IMR-90 (cell line): ENCODE measurements at places on chromosomes 3 and 15.

- no peak for DNase-seq
These were observed 17.8 kb downstream of the GALNT15 start for GRCh38 chr3:16192176-16192811.

DNA sequence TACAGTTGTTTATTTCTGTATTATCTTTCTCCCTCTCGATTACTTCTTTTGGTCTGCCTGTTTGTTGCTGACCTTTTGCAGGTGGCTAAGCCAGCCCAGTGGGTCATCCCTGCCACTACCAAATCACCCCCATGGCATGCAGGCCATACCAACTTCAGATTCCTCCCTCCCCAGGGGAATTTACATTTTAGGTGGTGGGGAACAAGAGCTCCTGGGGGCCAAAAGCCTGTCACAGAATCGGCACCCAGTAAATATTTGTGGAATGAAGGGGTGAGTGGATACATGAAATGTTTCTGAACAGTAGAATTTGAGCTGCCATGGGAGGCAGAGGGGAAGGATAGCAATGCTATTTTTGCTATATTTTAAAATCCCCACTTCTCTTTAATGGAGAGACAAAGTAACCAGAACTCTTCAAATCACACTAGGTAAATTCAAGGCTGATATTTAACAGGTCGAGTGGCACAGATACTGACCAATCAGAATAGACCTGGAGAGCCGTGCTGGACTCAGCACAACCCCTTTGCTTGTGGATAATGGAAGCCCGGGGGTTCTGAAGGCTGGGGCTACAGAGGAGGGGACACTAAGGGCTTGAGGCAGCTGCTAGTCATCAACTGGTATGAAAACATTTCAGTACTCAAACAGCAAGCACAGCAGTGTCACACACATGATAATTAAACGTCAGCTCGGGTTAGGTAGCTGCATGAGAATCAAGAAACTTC, 54.3 kb upstream of the SMAD3 start:
- DNase-seq: peak; percentile 54

GRCh38 chr15:68348081-68348480, 70.5 kb downstream of the FEM1B start:
- DNase-seq: peak; percentile 27

DNA sequence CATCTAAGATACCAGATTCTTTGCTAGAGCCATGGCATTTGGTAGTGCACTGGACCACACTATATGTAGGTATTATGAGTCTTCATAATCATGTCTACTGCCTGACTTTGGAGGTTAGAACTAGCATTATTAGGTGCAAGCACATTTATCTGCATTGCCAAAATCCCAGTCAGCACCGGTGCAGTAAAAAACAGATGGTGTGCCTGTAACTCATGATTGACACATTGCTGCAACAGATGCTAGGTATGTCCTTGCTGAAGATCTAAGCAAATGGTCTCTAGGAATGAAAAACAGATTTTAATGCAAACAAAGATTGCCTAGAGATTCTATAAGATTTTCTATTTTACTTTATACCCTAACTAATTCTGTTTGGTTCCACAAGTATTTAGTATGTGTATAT, 47.7 kb downstream of the MYO5A start:
- no peak for DNase-seq

- DNase-seq: peak; percentile 28
These were observed 130.9 kb downstream of the ASB7 start for GRCh38 chr15:100733101-100733842.

DNA sequence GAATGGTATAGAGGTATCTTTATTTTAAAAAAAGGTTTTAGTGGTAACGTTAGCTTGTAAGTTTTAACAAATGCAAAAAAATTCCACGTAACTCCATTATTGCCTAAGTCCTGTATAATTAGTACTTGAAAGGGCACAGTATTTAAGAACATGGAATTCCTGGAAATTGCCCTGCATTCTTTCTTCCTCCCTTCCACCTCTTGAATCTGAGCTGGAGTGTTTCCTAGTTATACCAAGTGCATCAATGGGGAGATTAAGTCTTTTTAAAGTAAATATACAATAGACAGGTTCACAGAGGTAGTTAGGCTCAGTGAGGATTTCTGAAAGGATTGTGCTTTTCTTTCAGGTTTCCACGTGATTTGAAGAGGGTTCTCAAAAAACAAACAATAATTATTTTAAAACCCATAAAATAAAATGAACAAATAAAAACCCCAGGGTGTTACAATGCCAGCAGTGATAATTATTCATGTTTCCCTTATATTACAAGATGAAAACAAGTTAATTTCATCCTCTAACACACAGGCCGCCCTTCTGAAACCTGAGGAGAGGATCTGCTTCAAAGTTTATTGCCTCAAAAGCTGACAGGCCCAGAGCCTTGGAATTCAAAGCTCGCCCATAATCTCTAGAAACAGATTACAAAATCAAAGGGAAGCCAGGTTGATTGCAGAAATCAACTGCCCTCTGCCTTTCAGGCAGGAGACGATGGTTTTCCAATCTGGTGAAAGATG, 128.8 kb upstream of the LMOD3 start:
- DNase-seq: no peak

- no peak for DNase-seq
These were observed 60.5 kb downstream of the TLE3 start for GRCh38 chr15:70037292-70037640.

DNA sequence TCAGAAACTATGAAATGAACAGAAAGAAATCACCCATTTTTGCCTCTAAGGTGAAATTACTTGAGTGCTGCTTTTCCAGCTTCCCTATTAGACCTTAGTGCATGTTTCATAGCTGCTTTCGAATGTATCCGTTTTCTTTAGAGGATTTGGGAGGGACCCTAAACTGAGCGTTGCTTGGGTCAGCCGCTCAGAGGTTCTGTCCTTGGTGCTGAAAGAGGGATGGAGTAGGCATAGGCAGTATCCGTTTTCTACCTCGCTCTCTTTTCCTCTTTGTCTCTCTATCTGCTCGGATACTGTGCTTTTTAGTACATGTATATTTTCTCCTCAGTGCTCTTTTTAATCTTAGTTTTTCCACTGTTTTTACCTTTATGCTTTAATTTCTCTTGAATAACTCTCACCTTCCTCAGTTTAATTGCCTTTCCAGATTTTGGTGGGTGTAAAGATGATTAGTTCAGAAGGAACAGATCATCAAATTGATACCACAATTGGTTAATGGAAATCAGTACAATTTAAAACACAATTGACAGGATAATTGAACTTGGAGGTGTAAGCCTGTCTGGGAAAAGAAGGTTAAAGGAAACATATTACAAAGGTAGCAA, at the start of gene DRD3:
TSS of gene DRD3 (minus strand) at position 283 of the 599 bp plus-strand sequence. CDS start 7,060 bp downstream, outside the sequence.
- peak; percentile 44 for DNase-seq

- no peak for DNase-seq
These were observed 120.9 kb downstream of the NR2E3 start for GRCh38 chr15:71931261-71931660.

- no peak for DNase-seq
These were observed 1.7 kb downstream of the GUCA1C start for GRCh38 chr3:108951820-108952501.

DNA sequence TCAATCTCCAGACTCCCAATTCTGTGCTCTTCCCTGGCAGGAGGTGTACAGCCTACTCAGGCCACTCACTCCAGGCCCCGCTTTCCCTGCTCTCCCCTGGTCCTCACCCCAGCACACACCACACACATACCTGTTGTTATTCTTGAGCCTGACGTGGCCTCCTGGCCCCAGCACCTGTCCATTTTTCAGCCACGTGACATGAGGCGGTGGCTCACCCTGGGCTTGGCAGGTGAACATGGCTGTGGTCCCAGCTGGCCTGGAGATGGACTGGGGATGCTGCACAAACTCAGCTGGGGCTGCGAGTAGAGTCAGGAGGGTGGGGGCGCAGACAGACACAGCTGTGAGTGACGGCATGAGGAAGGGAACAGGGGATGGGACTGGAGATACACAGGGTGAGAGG, 27.3 kb downstream of the RNU5B-1 start:
- no peak for DNase-seq

DNA sequence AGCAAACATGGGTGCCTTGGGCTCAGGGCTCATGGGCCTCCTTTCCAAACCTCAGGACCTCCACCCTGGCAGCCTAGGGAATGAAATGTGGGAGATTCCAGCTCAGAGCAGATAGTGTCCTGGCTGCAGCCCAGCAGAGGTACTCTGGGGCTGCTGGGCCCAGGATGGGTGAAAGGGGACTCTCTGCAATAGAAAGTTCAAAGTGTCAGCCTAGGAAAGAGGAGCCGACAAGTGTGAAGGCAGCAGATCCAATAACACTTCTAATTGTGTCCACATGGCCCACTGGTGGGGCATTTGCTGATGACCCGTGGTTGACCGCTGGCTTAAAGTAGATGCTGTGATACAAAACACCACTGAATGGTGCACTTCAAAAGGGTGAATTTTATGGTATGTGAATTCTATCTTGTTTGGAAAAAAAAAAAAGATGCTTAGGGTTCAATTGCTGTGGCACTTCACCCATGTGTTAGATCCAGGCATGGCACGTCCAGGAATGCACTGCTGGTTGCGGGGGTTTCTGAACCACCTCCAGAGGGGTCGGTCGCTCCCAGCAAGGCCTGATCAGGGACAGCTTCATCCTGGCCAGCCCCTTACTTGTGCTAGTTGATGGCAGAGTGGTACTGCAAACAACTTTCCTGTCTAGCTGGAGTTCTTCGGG, 20.9 kb downstream of the AMOTL2 start:
- DNase-seq: no peak

GRCh38 chr15:34802371-34802770, 7.0 kb upstream of the ACTC1 start:
- no peak for DNase-seq

DNA sequence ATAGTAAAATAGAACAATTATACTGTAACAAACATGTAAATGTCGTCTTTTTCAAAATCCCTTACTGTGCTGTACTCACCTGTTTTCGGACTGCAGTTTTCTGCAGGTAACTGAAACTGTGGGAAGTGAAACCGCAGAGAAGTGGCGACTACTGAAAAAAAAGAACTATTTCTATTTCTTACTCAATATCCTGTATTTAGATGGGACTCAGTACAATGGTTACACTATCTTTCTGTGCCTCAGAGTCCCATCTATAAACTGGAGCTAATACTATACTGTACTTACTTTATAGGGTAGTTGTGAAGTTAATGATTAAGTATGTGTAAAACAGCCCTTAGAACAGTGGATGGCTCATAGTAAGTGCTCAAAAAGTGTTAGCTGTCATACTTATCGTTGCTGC, 14.3 kb upstream of the P2RY12 start:
- no peak for DNase-seq

DNA sequence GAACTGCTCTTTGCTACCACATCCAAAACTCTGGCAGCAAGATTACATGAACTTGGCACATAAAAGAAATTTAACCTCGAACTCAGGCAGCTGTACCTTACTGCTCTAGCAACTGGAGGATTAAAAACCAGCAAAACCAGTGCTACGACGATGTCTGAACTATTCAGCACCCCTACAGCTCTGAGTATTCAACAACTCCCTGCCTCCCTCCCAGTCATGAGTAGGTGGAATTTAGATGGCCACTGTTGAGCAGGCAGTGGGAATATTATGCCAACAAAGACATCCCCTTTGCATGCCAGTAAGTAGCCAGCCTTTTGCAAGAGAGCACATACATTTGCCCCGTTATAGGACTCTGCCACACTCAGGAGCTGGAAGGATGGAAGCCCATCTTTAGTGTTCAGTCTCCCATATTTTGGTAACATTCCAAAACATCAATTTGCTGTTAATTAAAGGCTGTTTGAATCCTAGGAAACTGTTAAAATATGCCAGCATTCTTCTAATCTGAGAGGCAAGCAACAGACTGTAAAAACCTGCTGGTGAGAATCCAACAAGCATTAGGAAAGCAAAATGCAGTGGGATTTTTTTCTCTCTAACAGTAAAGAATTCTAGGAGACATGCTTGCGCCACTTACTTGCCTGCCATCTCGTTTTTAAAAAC, 85.4 kb downstream of the ZNF385D start:
- no peak for DNase-seq

- peak; percentile 13 for DNase-seq
These were observed 39.7 kb downstream of the KLHL25 start for GRCh38 chr15:85754989-85755388.

DNA sequence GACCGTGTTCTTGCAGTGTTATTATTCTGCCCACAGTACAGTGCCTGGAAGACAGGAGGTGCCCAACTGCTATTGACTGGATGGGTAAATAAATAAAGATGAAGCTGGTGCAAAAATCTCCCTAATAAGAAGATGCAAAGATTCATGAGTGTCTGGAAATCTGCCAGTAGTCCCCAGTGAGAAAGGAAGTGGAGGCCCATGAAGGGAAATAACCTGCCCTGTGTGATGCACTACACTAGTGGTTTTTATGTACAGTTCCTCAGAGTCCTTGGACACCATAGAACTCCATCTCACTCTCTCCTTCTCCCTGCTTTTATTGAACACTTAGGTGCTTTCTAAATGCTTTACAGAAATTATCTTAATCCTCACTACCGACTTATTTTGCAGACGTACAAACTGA, 8.3 kb upstream of the SUCLG2 start:
- no peak for DNase-seq

GRCh38 chr3:66488492-66488891, 12.3 kb downstream of the LRIG1 start:
- no peak for DNase-seq

DNA sequence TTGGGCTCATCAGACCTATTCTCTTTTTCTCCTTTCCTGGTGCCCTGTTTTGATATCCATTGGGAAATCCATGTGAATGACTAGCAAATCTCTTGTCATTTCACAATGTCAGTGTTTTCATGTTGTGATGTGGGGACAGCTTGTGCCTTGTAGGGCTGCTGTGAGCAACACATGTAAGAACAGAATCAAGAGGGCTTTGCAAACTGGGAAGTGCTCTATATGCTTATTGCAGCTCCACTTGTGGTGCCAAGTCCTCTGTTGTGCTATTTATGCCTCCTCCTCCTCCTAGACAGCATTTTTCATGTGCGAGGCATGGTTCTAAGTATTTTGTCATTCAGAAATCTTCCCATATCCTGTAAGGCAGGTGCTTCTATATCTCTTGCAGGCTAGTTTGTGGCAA, 56.4 kb downstream of the ZNF621 start:
- no peak for DNase-seq

DNA sequence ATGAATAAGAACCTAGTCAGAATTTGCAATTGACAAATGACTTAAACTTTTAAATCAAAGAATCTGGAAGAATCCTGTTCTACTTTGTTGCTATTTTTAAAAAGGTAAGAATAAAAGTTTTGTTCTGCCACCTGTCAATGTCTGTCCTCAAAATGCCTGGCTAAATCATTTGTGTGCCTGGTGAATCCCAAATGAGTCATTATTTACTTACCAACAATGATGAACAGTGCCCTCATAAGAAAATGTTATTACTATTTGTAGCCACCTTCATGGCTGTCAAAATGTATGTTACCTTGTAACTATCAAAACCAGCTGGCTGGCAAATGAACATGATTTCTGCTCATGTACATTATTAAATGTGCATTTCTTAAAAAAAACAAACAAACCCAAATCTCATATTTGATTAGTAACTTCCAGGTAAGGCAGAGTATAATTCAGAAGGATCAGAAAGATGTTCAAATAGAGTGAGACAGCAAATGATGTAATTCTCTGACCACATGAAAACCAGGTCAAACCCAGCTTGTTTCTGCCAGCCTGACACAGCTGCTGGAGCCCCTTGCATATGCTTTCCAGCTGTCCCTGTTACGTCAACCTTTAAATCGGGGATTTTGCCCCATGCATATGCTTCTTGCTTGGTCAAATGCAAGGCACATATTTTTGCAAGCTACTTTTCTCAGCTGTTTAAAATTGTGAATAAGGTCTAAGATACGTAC, 137.9 kb downstream of the SSR3 start:
- DNase-seq: no peak

- no peak for DNase-seq
These were observed 113.2 kb downstream of the EPHB1 start for GRCh38 chr3:134908271-134908670.

GRCh38 chr3:31958701-31959152, 22.3 kb downstream of the OSBPL10 start:
- no peak for DNase-seq

GRCh38 chr3:159380891-159381290, 579.0 kb downstream of the MFSD1 start:
- DNase-seq: no peak
